Keratinocyte (primary cell): ENCODE measurements at places on chromosomes 13 and 19. TPM values are rescaled to one million over a fixed set of nuclear protein-coding genes. Genes with fewer than 3 reads are reported as not detected.

DNA sequence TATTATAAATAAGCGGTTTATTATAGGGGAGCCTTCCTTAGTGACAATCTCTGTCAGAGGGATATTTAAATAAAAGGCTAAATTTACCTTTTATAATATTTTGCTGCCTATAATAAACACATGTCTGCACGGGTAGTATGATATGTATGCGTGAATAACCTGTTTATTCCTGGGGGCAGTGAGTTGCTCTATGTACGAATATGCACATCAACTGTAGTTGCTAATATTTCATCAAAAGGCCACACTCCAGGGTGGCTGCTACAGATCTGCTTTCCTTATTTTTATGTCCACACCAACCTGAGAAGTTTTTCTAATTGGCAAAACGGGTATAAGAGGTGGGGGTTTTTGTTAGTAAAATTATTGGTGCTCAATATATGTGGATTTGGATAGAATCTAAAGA is 192.0 kb downstream of the LHFPL6 start:
- no peak overlapping the region for H3K27ac ChIP-seq
- no peaks in the 10 kb centered on the region for H3K27me3 ChIP-seq
- peaks cover 3% of the 10 kb centered on the region for H3K4me1 ChIP-seq
- DNase-seq, result no peak
- no peaks in the 10 kb centered on the region for H3K36me3 ChIP-seq

- H3K4me3 ChIP-seq, result no peak overlapping the region
- H3K27me3 ChIP-seq, result no peaks in the 10 kb centered on the region
- no peak overlapping the region for H3K27ac ChIP-seq
- H3K4me1 ChIP-seq, result no peaks in the 10 kb centered on the region
Observed at GRCh38 chr13:78096221-78096620, 177.6 kb upstream of the EDNRB start.

- no peaks in the 10 kb centered on the region for H3K4me1 ChIP-seq
- H3K4me3 ChIP-seq, result no peak overlapping the region
- no peaks in the 10 kb centered on the region for H3K27me3 ChIP-seq
Observed at GRCh38 chr13:26335158-26335557, 81.2 kb downstream of the CDK8 start.

DNA sequence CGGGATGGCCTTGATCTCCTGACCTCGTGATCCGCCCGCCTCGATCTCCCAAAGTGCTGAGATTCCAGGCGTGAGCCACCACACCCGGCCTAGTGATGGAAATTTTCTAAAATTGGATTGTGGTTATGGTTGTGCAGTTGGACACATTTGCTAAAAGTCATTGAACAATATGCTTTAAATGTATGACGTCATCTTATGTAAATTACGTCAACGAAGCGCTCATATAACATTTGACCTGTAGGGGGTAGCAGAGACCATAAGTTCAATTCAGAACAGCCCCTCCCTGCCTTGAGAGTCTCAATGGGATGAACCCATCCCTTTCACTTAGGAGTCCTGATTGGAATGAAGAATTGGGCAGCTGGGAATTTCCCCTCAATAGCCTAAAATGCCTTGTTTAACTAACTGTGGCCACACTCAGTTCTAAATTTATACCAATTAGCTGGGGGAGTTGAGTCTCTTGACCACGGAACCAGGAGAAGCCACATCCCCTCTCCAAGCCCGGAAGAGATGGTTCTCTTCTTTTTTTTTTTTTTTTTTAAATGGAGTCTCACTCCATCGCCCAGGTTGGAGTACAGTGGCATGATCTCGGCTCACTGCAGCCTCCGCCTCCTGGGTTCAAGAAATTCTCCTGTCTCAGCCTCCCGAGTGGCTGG is 15.2 kb upstream of the TLE6 start:
- no peak for DNase-seq
- no peak overlapping the region for H3K4me3 ChIP-seq
- H3K27ac ChIP-seq, result no peak overlapping the region

- no peak overlapping the region for H3K27ac ChIP-seq
- H3K4me3 ChIP-seq, result no peak overlapping the region
- H3K36me3 ChIP-seq, result no peaks in the 10 kb centered on the region
- no peak for DNase-seq
Observed at GRCh38 chr13:67844574-67844973, 614.4 kb upstream of the PCDH9 start.

DNA sequence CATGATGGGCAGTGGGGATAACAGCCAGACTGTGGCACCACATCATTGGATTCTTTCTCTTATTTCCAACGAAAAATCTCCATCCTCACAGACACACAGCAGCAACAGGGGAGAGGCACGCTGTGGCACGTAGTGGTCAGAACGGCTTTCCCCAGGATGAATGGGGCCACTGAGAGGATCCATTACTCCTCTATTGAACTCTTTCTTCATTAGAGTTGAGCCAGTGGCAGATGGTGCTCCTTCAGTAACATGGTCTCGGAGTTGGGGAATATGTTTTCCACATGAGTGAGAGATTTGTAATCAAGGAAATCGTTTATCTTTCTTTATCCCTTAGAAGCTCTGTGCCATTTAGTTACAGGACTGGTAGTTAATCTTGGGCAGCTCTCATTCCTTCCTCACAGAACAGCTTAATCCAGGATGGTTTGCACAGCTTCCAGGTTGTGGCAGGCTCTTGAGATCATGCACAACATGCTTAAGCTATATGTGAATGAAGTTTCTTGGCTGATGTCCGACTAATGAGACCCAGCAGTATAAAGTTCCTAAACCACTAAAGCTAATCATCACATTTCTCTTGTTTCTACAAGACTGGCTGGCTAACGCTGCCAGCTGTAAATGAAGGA is 180.5 kb upstream of the SLC10A2 start:
- no peaks in the 10 kb centered on the region for H3K36me3 ChIP-seq
- peaks cover 13% of the 10 kb centered on the region for H3K4me1 ChIP-seq
- H3K4me3 ChIP-seq, result no peak overlapping the region
- H3K27me3 ChIP-seq, result no peaks in the 10 kb centered on the region
- H3K27ac ChIP-seq, result no peak overlapping the region

- no peak overlapping the region for H3K4me3 ChIP-seq
- no peak overlapping the region for H3K27ac ChIP-seq
- H3K4me1 ChIP-seq, result peaks cover 11% of the 10 kb centered on the region
- H3K36me3 ChIP-seq, result peaks cover 28% of the 10 kb centered on the region
- H3K27me3 ChIP-seq, result no peaks in the 10 kb centered on the region
Observed at GRCh38 chr19:14414926-14415690, 4.0 kb downstream of the DDX39A start.

- no peak overlapping the region for H3K4me3 ChIP-seq
- H3K36me3 ChIP-seq, result no peaks in the 10 kb centered on the region
- DNase-seq, result no peak
- no peak overlapping the region for H3K27ac ChIP-seq
- no peaks in the 10 kb centered on the region for H3K27me3 ChIP-seq
- no peaks in the 10 kb centered on the region for H3K4me1 ChIP-seq
Observed at GRCh38 chr13:64410276-64411053, 2819.7 kb downstream of the PCDH9 start.

DNA sequence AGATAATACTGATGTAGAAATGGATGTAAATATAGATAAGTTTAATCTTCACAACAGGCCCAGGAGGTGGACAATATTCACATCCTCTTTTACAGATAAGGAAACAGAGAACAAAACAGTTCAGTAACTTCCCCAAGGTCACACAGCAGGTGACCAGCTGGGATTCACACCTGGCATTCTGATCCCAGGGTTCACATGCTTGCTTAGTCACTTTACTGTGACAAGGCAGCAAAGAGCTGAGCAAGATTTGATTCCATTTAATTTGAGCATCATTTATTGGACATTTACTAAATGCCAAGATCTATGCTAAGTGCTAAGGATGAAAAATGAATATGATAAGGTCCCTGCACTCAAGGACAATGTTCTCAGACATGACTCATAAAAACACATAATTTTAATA is 94.1 kb upstream of the STARD13 start:
- H3K36me3 ChIP-seq, result no peaks in the 10 kb centered on the region
- H3K27ac ChIP-seq, result no peak overlapping the region
- H3K4me1 ChIP-seq, result peaks cover 5% of the 10 kb centered on the region
- H3K4me3 ChIP-seq, result no peak overlapping the region
- no peaks in the 10 kb centered on the region for H3K27me3 ChIP-seq
- DNase-seq, result no peak

The RELB gene
- polyA plus RNA-seq, result 3.6 to 7.3 TPM (median 4.5 TPM) in 3 replicates

DNA sequence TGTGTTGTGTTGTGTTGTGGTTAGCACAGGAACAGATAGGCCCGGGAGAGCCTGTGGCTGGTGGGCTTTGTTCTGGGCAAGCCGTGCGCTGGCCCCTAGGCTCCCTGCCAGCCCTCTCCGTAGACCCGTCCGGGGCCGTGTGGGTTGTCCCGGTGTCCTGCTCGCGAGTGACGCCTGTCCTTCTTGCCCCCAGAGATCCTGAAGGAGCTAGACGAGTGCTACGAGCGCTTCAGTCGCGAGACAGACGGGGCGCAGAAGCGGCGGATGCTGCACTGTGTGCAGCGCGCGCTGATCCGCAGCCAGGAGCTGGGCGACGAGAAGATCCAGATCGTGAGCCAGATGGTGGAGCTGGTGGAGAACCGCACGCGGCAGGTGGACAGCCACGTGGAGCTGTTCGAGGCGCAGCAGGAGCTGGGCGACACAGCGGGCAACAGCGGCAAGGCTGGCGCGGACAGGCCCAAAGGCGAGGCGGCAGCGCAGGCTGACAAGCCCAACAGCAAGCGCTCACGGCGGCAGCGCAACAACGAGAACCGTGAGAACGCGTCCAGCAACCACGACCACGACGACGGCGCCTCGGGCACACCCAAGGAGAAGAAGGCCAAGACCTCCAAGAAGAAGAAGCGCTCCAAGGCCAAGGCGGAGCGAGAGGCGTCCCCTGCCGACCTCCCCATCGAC is 5.7 kb downstream of the ING1 start:
- H3K27me3 ChIP-seq, result no peaks in the 10 kb centered on the region
- H3K27ac ChIP-seq, result no peak overlapping the region
- DNase-seq, result no peak
- H3K4me1 ChIP-seq, result peaks cover 5% of the 10 kb centered on the region
- peaks cover 1% of the 10 kb centered on the region for H3K36me3 ChIP-seq

The ATP12A gene
- 0.42 to 1.5 TPM (median 0.79 TPM) in 3 replicates for polyA plus RNA-seq

The C19orf85 gene
- not detected in 3 replicates for polyA plus RNA-seq

- H3K27ac ChIP-seq, result no peak within 1 kb of the TSS
- H3K36me3 ChIP-seq, result no peaks in the 10 kb centered on the region
- H3K4me1 ChIP-seq, result peaks cover 8% of the 10 kb centered on the region
- DNase-seq, result no peak
- no peak within 1 kb of the TSS for H3K4me3 ChIP-seq
- no peaks in the 10 kb centered on the region for H3K27me3 ChIP-seq
Observed at GRCh38 chr13:37598597-37598996, at the start of gene POSTN. POSTN (minus strand) TSS chr13:37598768; CDS start chr13:37598726, 42 bp downstream.

- H3K36me3 ChIP-seq, result no peaks in the 10 kb centered on the region
- H3K27me3 ChIP-seq, result peaks cover 3% of the 10 kb centered on the region
- peak overlapping the region; percentile 68 for H3K27ac ChIP-seq
Observed at GRCh38 chr19:50510700-50511068, 307 bp downstream of the JOSD2 start.

DNA sequence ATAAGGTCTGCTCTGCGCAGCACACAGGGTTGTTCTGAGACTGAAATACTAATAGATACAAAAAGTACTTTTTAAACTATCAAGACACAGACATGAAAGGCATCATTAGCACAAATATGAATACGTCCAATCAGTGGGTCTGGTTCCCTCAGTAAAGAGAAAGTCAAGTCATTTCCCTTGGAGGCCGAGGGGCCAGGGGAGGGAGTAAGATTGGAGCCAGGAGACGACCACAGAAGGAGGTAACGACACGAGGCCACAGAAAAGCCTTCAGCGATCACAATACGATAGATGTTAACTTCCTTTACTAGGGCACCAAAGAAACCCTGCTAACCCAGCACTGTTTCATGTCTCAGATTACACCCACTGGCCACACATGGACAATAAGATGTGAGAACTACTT is 5.3 kb downstream of the CARS2 start:
- H3K27me3 ChIP-seq, result no peaks in the 10 kb centered on the region
- H3K27ac ChIP-seq, result no peak overlapping the region
- H3K4me3 ChIP-seq, result no peak overlapping the region
- no peak for DNase-seq
- H3K36me3 ChIP-seq, result peaks cover 28% of the 10 kb centered on the region

The CAMSAP3 gene
- 2.4 to 6.1 TPM (median 5.0 TPM) in 3 replicates for polyA plus RNA-seq

DNA sequence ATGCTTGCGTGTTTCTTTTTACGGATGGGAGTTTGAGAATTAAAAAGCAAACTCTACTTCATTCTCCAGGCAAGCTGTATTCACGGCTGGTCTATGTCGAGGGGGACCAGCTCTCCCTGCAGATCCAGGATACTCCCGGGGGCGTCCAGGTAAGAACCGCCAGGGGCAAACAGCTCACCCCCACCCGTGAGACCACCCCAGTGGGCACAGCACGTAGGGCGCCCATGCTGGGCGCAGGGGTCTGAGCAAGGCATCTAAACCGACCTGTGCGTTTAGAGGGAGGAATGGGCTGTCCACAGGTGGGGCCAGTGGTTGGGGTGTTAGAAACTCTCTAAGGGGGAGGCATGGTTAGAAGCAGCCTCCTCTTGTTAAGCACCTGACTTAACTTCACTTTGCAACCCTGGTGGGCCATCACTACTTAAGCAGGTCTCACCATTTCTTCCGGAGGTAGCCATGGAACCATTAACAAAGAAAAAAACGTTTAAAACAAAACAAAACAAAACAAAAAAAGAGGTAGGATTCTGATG is 1.0 kb downstream of the RASL11A start:
- H3K36me3 ChIP-seq, result no peaks in the 10 kb centered on the region
- H3K27ac ChIP-seq, result no peak overlapping the region
- no peak for DNase-seq
- peaks cover 5% of the 10 kb centered on the region for H3K27me3 ChIP-seq
- H3K4me3 ChIP-seq, result peak overlapping the region; percentile 83

- no peak for DNase-seq
- H3K27ac ChIP-seq, result no peak overlapping the region
- H3K4me3 ChIP-seq, result no peak overlapping the region
- no peaks in the 10 kb centered on the region for H3K36me3 ChIP-seq
Observed at GRCh38 chr13:53946500-53946899, 917.9 kb downstream of the OLFM4 start.

The FCGBP gene
- polyA plus RNA-seq, result 0.02 to 0.12 TPM (median 0.10 TPM) in 3 replicates

DNA sequence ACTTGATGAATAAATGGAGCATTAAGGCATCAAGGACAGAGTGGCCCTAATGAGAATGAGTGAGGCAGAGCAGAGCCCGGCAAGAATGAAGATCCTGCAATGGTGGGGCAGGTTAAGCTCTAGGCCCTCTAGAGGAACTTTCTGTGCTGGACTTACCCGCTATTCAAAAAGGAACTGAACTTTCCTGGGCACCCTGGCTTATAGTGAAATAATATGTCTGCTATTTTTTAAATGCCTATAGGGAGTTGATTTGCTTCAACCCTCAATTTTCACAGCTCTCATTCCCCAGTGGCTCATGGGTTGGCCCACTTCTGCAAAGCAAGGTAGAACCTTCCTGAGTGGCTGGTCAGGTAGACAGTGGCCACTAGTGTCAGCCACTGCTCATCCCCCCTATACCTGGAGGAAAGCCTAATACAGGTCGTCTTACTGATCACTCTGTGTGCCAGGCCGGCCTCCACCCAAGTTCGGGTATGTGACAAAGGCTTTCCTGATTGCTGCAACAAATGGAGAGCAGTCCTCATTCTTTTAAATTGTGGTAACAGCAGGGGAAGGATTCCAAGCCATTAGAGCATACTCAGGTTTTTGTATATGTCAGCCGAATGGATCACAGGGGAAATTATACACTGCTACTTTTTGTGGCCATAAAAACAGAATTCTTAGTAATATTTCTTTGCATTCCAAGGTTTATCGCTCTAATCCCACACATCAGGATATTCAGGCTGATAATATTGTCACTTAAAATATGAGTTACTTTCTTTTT is 103.0 kb downstream of the KL start:
- peak overlapping the region; percentile 30 for H3K4me3 ChIP-seq
- no peaks in the 10 kb centered on the region for H3K27me3 ChIP-seq
- H3K36me3 ChIP-seq, result peaks cover 18% of the 10 kb centered on the region
- no peak for DNase-seq
- H3K4me1 ChIP-seq, result peaks cover 22% of the 10 kb centered on the region

- no peaks in the 10 kb centered on the region for H3K27me3 ChIP-seq
- H3K36me3 ChIP-seq, result peaks cover 4% of the 10 kb centered on the region
- no peak overlapping the region for H3K4me3 ChIP-seq
- H3K27ac ChIP-seq, result no peak overlapping the region
Observed at GRCh38 chr19:47661611-47662010, 51.6 kb upstream of the EHD2 start.
